ENCODE measurements at places on chromosomes 5 and 9.

- DNase-seq = no peak
These were observed 2.9 kb downstream of the KCNV2 start for GRCh38 chr9:2720179-2720654.

GRCh38 chr5:63401436-63402046 lies 560.7 kb downstream of the HTR1A start:
- peak; percentile 72 for DNase-seq

- DNase-seq = no peak
These were observed 487.4 kb downstream of the IRX1 start for GRCh38 chr5:4082966-4083564.

- DNase-seq = no peak
These were observed 549.9 kb upstream of the CYLC2 start for GRCh38 chr9:102445181-102445747.

DNA sequence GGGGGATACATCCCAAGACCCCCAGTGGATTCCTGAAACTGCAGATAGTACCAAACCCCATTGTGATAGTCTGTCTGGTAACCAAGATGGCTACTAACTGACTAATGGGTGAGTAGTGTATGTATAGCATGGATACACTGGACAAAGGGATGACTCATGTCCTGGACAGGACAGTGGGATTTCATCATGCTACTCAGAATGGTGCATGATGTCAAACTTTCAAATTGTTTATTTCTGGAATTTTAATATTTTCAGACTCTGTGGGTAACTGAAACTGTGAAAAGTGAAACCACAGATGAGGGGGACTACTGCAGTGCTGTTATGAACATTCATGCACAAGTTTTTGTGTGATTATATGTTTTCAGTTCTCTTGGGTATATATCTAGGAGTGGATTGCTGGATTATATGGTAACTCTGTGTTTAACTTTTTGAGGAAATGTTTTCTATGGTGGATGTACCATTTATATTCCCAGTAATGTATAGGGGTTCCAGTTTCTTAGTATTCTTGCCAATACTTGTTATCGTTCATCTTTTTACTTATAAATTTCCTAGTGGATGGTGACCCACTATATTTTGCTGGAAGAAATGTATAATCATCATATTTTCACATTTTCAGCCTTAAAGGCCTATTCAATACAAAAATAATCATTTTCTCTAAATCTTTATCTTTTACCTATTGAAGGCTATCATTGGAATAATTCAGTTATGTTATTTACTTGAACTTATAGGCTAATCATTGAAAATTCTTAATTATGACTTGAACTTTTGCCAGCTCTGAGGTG lies 140.9 kb downstream of the NR3C1 start:
- DNase-seq = no peak

DNA sequence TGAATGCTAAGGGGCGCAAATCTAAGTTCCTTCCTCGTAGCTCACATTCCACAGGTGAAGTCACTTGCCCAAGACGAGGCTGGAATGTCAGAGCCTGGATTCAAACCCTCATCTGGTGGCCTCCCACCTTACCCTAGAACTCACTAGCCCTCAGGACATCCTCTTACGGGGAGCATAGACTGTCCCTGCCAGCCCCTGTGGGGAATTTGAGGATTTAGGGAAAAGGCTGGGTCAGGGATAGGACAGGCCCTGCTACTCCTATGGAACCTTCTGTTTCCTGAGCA lies 45.0 kb downstream of the IRF1 start:
- no peak for DNase-seq

DNA sequence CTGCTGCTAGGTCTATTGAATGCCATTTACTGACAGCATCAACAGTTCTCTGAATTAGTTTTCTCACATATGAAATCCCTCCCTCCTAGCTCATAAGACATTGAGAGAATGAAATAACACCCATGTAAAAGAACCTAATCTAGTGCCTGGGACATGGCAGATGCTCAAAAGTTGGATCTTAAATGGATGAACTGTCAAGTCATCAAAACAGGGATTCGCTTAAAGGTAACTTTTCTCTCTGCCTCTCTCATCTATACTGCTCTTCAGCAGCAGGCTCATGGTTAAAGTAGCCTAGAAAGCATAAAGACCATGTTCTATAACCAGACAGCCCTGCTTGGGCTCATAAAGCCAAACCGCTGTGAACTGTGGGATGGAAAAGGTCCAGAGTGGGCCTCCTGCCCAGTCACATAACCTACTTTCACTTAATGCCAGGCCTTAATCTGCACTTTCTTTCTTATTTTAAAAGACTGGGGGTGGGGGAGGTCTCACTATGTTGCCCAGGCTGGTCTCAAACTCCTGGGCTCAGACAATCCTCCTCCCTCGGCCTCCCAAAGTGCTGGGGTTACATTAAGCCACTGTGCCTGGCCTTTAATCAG lies 3.7 kb downstream of the TMEM245 start:
- no peak for DNase-seq
